WTC11 (cell line): ENCODE measurements at places on chromosomes 13 and 19.

GRCh38 chr19:45814166-45814780 lies 835 bp downstream of the RSPH6A start:
- no peak for DNase-seq

- no peak for DNase-seq
Measured at GRCh38 chr13:50995854-50996253, 86.3 kb downstream of the RNASEH2B start.

DNA sequence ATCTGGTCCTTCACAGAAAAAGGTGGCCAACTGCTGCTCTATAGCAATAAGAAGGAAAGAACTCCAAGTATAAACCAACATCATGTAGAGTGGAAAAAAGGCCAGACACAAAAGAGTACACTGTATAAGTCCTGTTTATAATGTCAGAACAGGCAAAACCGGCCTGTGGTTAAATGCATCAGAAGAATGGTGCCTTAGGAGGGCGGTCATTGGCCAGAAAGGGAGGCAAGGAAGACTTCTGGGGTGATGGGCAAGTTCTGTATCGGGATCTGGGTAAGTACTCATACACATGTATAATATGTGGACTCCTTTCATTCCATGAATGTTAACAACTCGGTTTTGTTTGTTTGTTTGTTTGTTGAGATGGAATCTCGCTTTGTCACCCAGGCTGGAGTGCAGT lies 4.1 kb downstream of the ETHE1 start:
- no peak for DNase-seq

- DNase-seq: no peak
Measured at GRCh38 chr13:49859560-49859959, 67.1 kb upstream of the KPNA3 start.

DNA sequence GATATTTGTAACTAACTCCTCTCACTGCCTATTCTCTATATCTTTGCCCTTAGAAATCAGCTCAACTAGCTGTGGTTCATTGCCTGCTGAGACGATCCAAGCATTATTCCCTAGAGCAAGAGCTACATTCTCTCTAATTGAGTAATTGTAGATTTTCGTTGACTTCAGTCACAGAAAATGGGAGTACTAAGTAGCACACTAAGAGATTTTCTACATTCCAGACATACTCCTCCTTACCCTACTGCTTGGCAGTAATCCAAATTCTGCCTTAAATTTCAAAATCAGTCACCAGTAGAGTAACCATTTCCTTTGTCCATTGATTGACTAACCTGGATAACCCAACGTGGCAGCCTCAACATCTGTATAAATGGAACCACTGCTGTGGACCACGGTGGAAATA lies 1786.8 kb downstream of the SLITRK5 start:
- DNase-seq: no peak

- DNase-seq: no peak
Measured at GRCh38 chr19:36113425-36113824, 1.2 kb downstream of the POLR2I start.

DNA sequence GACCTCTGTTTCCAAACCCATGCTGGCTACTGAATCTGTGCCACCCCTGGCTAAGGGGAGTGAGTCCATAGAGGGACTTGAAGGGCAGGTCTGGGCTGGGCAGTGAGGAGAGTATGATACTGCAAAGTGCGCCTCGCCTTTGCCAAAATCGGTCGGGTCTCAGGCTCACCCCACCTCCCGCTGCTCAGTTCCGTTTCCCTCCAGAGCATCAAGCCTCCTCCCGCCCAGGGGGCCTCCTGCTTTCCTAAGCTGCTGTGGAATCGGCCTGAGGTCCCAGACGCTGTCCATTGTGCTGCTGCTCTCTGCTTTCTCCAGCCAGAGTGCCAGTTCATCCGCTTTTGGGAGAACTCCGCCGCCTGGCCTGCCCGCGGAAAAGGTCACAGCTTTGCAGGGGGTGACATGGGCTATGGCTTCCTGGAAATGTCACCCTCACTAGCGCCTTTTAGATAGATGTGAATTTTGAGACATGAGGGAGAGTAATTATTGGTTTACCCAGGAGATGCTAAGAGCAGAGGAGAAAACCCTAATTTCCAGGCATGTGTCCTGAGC lies 1418.4 kb downstream of the UQCRFS1 start:
- DNase-seq: peak; percentile 23

- DNase-seq: peak; percentile 60
Measured at GRCh38 chr19:39303373-39304184, 7.4 kb downstream of the IFNL1 start.

DNA sequence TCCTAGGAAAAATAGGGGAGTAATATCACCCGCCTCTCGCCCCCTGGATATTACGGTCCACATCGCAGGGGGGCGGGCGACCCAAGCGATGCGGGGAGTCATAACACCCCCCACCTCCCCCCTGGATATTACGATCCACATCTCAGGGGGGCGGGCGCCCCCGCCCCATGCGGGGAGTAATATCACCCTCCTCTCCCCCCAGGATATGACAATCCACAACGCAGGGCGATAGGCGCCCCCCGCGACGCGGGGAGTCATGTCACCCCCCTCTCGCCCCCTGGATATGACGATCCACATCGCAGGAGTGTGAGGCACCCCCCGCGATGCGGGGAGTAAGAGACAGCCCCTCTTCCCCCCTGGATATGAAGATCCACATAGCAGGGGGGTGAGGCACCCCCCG lies 684.4 kb upstream of the PCDH9 start:
- DNase-seq: no peak

GRCh38 chr19:52176574-52176973 lies 5.2 kb upstream of the ZNF836 start:
- DNase-seq: no peak

GRCh38 chr13:100619940-100620339 lies 31.4 kb upstream of the GGACT start:
- DNase-seq: no peak

- DNase-seq: no peak
Measured at GRCh38 chr13:51697181-51697580, 106.8 kb downstream of the DHRS12 start.

DNA sequence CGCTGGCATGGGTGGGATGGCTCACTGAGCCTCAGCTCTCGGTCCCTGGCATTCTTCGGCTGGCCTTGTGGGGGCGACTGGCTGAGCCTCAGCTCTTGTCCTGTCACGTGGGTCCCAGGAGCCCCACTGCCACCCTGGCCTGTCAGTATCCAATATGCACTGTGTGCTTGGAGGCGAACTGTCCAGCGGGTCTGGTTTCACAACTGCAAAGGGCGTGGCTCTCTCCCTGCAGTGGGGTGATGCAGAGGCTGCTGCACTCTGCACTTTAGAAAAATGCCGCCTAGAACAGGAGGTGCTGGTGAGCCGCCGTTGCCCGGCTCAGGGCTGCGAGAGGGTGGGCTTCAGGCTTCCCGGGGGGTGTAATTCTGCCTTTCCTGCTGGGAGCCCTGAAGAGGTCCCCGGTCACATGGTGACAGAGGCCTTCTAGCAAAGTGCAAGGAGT lies 17.0 kb upstream of the TMEM255B start:
- DNase-seq: peak; percentile 53

DNA sequence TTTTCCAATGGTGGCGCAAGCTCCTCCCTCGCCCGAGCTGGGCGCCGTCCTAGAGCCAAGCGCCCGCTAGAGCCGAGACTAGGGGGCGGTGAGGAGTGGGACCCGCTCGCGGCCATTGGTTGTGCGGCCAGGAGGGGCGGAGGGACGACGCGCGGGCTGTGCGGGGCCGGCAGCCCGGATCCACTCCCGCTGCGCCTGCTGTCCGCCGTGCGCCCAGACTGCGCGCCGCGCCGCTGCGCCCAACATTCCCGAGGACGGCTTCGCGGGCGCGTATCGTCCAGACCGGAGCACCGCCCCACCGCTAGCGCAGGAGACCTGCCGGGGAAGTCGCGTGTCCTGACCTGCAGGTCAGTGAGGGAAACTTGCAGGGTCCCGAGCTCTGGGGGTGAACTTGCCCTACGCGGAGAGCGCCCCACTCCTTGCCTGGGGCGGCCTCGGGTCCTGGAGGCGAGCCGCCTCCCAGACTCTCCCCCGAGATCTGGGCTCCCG lies at the start of gene SERTM1:
TSS of gene SERTM1 (plus strand) at position 183 of the 489 bp plus-strand sequence. CDS start 21,059 bp downstream, outside the sequence.
- DNase-seq: peak; percentile 82

DNA sequence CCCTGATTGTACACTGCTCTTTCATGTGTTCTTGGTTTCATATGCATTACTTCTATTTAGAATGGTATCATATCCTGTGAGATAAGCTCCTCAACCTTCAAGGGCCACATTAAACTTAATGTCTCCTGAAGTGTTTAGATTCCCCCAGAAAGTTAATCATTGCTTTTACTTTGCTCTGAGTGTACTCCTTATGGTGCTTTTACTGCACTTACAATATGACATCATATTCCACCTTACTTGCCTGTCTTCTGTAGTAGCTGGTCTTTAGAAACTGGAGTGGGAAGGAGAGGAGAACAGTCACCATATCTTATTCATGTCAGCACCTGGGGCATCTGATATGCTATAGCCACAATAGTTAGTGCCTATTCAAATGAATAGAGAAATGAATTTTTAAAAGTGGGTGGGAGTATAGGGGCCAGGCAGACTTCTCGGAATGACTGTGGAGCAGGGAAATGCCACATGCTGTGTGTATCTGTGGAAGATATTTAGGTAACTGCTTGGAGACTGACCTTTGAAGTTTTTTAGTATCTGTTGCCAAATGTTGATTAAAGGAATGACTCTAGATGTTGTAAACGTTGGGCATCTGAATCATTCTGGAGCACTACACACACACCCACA lies 40.2 kb downstream of the SLAIN1 start:
- DNase-seq: no peak

DNA sequence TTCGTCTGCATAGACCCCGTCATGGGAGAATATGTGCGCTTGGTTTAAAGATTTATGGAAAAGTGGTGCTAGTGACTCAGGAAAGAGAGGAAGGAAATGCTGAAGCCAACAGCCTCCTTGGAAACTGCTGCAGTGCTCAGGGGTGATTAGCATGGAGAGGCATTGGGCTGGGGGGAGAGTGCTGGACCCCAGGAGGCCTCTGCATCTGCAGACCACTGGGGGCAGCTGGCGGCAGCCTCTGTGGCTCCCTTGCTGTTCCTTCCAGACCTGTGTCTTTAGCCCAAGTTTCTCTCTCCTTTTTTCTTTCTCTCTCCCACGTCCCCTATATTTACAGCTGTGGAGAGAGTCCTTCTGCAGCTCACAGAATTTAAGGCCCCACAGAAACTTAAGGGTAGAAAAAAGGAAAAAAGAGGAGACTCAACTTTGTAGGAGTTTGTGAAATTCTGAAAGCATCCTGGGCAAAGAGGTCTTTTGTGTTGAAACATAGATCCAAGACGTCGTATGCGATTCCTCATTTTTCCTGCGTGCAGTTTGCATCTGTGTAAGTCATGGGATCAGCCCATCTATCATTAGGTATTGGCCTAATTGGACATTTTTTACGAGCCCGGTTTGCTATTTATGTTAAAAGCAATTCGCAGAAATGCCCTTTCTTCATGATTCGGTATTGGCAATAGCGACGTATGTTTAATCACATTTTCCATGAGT lies 116.2 kb upstream of the ZNF536 start:
- DNase-seq: peak; percentile 61

DNA sequence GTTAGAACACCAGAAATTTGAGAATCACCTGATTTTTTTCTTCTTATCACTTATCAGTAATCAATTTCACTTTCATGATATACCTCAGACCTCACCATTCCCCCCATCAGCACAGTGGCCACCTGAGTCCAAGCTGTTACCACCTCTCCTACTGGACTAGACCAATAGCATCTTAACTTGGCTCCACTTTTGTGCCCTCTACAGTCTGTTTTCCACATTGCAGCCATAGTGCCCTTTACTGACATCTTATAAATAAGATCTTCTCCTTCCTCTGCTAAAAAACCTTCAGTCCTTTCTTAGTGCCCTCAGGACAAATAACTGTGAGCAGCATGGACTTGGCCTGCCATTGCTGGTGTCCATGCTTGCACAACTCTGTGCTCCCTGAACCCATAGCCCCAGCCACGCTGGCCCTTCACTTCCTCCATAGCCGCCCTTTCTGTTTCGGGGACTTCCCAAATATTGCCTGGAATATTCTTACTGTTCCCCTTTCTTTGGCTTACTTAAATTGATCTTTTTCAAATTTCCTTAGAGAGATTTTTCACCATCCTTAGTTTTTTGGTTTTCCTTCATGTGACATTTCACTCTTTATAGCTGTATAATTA lies 380.8 kb downstream of the LMO7 start:
- DNase-seq: peak; percentile 58

DNA sequence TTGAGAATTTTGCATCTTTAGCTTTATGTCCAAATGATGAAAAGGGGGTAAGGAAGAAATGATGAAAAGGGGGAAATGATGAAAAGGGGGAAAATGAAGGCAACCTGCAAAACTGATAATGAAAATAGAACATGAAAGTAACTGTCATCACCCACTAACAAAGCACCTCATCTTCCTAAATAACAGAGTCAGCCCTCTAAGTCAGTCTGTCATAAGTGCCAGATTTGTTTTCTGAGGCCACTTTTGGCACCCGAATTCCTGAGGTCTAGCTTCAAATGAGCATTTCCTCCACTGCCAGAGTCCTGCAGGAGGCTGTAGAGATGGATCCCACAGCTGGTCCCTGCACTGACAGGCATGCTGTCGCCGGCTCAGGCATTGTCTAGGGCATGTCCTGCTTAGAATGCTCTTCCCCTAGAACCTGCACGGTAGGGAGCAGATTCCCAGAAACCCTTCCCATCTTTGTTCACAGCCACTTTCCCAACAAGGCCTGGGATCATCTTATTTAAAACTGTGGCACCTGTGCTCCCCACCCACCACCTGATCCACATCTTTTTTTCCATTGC lies 25.3 kb downstream of the RAP2A start:
- no peak for DNase-seq

DNA sequence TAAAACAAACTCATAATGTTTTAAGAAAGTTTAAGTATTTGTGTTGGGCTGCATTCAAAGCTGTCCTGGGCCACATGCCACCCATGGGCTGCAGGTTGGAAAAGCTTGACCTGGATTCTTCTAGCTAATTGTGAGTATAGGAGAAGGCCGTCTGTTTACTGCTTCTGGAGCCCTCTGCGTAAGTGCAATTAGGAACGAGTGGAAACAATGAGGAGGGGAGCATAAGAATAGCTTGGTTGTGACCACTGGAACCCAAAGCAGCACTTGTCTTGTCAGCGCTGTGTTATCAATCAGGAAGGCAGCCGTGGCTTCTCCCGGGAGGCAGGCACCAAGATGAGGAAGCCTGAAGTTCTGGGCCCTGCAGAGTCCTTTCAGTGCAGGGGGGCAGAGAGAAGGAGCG lies 110.4 kb upstream of the MBNL2 start:
- no peak for DNase-seq
